ENCODE measurements at places on chromosomes 13 and 19.

- DNase-seq = no peak
Observed at GRCh38 chr13:41241626-41242025, 21.8 kb downstream of the MTRF1 start.

DNA sequence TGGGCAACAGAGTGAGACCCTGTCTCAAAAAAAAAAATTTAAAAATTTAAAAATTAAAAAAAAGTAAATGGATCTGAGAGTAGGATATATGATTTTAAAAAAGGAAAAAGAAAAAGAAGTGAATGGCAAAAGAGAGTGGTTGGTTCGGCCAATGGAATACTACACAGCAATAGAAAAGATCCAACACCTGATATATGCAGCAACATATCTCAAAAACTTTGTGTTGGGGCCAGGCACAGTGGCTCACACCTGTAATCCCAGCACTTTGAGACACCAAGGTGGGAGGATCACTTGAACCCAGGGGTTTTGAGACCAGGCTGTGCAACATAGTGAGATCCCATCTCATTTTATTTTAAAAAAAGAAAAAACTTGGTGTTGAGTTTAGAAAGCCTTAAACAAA, 1.4 kb upstream of the LYPD3 start:
- no peak for DNase-seq

DNA sequence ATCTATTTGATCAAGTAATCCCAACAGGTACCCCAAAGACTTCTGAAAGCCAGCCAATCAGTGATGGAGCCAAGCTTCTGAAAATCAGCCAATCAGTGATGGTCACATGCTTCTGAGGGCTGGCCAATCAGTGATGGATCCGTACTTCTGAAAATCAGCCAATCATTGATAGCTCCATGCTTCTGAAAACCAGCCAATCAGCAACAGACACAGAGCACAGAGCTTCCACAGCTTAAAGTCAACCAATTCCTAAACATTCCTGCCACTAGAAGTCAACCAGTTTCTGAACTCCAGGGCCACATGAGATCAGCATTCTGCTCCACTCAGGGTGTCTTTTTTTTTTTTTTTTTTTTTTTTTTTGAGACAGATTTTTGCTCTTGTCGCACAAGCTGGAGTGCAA, 8.2 kb upstream of the HSD17B14 start:
- peak; percentile 74 for DNase-seq

DNA sequence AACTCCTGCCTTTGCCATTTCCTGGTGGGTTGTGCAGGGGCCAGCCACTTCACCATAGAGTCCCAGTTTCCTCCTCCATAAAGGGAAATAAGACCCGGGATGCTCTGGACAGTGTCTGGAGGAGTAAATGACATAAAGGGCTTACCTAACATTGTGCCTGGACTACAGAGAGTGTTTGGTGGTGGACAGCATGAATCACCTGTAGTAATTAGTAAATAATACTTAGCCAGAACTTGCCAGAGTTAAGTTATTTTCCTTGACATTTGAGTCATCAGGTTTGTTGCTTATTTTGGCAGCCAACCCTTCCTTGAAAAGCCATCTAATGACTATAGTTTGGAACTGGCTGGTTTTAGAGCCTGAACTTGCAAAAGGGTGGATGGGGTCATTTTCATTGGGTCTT, 159.2 kb downstream of the SLC7A1 start:
- DNase-seq = peak; percentile 17

- DNase-seq = no peak
Observed at GRCh38 chr13:108860418-108860817, 231.0 kb downstream of the MYO16 start.

DNA sequence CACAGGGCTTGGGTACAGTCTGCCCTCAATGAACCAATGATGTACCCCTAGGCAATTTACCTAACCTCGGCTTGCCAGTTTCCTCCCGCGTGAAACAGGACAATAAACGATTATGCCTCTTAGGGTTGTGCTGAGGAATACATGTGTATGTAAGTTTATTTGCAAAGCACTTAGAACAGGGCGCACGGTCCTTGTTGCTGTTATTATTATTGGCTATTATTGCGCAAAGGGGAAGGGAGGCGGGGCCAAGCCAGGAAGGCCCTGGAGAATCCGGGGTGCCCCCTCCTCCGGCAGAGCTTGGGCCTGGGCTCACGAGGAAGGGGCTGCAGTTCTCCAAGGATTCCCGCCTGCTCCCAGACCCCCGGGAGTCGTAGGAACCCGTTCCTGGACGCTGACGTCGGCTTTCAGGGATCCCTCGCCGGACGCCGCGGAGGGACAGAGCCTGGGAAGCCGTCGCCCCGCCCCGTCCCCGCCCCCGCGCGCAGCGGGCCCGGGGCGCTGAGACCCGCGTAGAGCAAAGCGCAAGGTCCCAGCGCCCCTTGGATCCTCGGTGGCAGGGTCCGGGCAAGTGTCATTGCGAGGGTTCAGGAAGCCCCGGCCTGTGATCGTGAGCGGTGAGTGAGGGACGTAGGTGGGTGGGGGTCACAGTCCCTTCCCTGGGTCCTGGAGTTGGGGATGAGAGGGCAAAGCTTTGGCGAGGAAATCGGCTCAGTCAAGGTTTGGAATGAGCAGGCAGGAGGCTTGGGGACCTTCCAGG, at the start of gene TMEM91:
TMEM91 (plus strand) TSS at position 293 of the 757 bp plus-strand sequence. CDS start 1,777 bp downstream, outside the sequence.
- DNase-seq = no peak

- no peak for DNase-seq
Observed at GRCh38 chr13:28325022-28325421, 169.9 kb downstream of the FLT1 start.

- DNase-seq = no peak
Observed at GRCh38 chr19:17249887-17250548, 4.3 kb upstream of the NR2F6 start.

DNA sequence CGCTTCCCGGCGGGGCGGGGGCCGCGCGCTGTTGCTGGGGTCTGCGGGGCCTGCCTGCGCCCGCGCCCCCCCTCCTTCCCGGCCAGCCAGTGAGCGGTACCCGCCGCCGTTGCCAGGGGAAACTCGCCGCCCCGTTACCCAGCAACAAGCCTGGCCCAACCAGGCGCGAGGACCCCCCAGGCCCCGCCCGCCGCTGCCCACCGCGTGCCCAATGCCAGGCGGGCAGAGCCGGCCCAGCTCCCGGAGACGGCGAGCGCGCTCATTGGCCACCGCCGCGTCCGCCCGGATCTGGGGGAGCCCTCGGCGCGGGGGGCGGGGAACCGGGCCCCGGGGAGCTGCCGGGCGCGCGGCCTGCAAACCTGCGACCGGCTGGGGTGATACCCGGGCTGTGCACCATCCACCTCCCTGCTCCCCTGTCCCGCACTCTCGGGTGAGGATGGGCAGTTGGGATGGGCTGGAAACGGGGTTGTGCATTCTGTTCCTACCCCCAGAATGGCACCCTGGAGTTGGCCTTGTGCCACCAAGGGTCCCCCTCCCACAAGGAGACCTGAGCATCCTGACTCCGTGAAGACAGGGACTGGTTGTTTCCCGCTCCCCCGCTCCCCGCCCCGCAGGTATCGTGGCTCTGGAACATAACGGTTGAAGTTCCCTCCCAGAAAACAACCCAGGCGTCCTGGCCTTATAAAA, 8.8 kb upstream of the BBC3 start:
- peak; percentile 63 for DNase-seq

DNA sequence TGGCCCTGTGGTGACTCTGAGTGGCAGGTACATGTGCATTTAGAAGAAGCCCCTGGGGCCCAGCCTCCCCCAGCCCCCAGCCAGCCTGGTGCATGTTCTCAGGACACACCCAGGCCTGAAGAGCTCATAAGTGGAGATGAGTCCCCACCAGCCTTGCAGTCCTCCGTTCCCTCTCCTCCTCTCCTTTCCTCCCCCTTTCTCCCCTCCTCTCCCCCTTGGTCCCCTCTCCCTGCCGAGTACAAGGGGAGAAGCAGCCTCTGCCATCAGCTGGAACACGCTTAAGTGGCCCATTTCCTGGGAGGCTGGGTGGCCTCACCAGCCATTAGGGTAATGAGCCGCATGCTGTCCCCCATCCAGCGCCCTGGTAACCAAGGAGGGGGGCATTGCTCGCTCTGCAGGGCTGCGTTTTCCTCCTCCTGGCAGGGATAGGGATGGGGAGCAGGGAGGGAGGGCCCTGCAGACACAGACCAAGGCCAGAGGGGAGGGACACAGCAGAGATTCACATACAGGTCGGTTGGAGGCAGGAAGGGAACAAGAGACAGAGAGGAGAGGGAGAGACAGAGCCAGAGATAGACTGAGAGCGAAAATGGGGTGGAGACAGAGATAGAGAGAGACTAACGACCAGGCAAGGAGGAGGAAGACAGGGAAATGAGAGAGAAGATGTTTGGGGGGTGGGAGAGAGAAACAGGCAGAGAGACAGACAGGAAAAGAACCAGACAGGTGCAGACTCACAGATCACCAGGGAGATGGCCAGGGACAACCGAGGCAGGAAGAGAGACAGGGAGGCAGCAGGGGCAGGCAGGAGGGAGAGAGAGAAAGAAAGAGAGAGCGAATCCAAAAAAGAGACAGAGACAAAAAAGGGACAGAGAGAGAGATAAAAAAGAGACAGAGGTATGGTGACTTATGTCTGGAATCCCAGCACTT, 19.3 kb upstream of the DPP9 start:
- no peak for DNase-seq

GRCh38 chr13:75635101-75635827, 866 bp upstream of the LMO7 start:
- peak; percentile 18 for DNase-seq

DNA sequence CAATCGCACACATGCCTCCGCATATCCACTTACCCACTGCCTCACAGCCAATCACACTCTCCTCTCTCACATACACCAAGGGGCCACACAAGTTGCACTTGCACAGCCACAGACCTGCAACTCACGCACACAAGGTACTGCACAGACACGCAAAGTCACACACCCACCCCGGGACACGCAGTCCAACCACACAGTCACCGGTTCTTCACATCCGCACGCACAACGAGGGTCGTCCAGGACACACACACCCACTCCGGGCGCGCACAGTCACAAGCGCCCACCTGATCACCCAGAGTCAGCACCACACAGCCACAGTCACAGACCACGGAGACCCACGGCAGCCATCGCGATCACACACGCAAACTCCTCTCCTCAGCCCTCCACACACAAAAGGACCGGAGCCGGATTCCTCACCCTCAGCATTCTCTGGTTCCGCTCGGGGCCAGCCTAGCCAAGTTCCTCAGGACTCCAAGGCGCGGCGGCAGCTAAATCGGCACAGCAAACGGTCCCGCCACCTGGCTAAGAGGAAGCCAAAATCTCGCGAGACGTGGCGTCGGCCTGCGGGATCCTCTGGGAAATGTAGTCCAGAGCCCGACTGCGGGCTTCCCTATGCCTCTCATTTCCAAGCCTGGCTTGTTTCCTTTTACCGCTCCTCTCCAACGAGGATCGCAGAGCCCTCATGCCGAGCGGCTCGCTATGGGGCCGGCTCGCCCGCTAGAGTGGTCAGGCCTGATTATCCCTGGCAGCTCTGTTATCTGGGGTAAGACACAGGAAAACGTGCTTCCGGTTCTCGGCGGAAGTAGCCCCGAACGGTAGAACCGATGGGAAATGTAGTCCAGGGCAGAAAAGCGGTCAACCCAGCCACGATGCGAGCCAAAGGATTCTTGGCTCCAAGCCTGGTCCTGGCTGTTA, at the start of gene ZNF850:
ZNF850 (minus strand) TSS at position 497 of the 912 bp plus-strand sequence. CDS start 10,201 bp downstream, outside the sequence.
- DNase-seq = peak; percentile 93

- DNase-seq = peak; percentile 100
Observed at GRCh38 chr19:55301459-55302317, 17.9 kb downstream of the BRSK1 start.

GRCh38 chr13:113915786-113916329, 52.0 kb upstream of the GAS6 start:
- no peak for DNase-seq

DNA sequence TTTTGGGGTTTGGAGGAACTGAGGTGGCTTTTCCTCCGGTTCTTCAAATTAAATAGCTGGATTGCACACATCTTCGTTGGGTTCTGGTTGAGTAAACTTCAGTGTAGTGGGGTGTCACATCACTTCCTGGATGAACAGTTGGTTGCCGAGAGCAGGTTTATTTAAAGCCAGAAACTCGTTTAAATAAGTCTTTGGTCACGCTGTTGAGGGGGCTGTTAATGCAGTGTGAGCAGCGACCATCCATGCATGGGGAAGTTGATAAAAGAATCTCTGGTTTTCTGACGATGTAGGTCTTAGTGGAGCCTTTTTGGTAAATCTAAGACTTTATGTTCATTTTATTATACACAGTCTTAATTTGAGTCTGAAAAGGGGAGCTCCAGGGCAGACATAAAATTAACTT, 351.2 kb upstream of the ARGLU1 start:
- DNase-seq = no peak

All from hepatic stellate cell (primary cell).